ENCODE measurements at places on chromosomes 7 and 10.
A peak's percentile ranks its signal among the peaks of the same experiment; 100 is the strongest.

DNA sequence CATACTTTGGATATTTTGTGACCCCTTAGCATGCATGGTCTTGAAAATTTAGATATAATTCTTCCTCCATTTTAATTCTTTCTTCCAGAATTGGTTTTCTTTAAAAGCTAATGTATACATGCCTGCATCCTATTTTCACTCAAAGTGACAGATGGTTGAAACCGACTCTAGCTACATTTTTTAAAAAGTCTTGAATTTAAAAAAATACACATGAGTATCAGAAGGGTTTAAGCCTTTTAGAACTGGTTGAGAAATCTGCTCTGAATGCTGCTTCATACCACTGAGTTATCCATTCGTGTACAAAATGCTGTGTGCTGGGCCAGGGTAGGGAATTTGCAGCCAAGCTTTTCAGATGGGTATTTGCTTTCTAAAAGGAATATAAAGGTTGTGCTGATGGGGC lies 16.5 kb downstream of the DYNC1I1 start:
- DNase-seq, result no peak

GRCh38 chr7:33040803-33041516 lies 21.6 kb downstream of the NT5C3A start:
- no peak for DNase-seq

DNA sequence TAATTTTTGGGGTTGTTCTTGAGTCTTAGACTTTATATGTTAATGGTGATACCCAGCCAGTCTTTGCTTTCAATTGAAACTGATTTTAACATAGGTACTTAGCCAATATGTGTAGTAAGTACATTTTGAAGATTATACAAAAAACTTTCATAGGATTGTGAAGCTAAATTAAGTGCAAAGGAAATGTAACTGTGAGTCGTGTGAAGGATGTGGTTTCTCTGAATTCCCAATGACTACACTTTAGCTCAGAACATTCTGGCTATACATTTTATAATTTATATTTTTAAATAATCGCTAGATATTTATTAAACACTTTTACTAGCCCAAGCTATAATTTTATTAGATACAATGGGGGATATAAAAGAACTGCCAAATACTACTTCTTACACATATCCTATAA lies 359.3 kb downstream of the PCLO start:
- no peak for DNase-seq

- DNase-seq, result no peak
Measured at GRCh38 chr7:33054261-33054964, 8.2 kb downstream of the NT5C3A start.

DNA sequence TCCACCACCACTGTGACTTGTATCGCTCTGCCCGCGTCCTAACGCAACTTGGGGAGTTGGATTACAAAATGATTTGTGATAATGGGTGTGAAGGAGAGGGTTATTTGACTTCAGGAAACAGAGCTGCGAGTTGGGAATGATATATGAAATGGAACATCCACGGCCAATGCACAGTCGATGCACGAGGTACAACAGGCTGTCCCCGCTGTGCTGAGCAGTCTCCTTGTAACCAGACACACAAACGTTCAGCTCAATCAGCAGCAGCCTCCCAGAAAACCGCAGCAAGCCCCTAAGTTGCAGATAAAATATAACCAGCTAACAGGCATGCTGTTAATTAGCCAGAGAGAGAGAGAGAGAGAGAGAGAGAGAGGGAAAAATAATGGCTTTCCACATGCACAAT lies 332.7 kb upstream of the MGMT start:
- DNase-seq, result no peak

DNA sequence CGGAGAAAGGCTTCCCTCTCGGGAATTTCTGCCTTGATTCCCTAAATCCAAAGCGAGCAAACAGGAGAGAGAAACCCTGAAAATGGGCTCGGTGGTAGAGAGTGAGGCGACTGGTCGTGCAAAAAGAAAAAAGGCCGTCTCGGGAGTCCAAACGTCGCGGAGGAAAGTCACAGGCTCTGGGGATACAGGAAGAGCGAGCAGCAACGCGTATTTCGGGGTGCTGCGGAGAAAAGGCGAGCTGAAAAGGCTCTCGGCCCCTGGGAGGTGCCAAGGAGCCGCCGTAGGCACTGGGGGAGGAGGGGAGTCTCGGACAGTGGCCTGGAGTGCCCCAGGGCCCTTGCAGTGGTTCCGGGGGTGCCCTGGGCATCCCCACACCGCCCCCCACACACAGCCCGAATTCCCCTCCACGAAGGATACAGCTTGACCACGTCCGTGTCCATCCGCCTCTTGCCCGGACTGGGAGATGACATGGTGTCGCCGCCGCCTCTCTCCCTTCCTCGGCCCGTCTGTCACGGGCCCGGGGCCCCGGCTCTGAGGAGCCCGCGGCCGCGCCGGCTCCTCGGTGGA lies 591 bp downstream of the UBE2H start:
- peak; percentile 36 for DNase-seq
